NCI-H526 (cell line): ENCODE measurements at places on chromosomes 6 and 20.

DNA sequence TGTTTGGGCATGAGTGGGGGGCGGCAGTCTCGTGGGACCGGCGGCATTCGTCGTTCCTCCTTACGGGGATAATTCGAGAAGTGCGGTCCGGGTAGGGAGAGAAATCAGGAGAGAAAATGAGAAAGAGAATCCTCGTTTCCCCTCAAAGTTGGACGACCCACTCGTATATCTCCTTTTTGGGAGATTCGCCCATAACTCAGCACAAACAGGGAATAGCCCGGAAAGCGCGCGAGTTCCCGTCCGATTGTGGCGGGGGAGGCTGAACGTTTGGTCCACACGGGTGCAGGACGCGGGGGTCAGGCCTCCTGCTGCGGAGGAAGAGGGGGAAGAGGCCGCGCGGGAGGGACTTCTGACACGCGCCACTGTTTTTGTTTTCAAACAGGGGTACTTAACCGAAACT, 42.4 kb downstream of the POPDC3 start:
- peak; percentile 40 for DNase-seq

GRCh38 chr6:88661136-88661535, 302.3 kb downstream of the RNGTT start:
- DNase-seq: no peak

DNA sequence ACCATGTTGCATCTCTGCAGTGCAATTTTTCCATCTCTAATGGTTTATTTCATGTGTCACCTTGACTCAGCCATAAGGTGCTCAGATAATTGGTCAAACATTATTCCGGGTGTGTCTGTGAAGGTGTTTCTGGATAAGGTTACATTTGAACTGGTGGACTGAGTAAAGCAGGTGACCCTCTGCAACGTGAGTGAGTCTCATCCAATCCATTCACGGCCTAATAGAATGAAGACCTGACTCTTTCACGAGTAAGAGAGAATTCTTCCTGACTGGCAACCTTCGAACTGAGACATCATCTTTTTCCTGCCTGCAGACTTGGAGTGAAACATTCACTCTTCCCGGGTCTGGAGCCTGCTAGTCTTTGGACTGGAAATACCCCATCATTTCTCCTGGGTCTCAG, 77.1 kb upstream of the SLC22A23 start:
- no peak for DNase-seq

DNA sequence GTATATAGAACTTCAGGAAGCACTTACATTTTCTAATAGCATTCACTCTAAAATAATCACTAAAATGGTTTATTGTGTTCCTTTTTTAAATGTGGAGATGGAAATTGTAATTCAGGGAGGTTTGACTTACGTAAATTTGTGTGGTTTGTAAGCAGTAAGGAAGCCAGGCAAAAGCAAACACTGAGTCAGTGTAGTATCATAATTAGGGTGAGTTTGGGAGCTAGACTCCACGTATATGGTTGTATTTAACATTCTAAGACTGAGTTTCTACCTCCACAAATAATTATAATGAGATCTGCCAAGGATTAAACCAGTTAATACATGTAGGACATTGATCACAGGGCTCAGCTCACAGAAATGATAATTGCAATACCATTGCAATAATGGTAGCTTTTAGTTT, 425.5 kb downstream of the CBLN4 start:
- DNase-seq: no peak

DNA sequence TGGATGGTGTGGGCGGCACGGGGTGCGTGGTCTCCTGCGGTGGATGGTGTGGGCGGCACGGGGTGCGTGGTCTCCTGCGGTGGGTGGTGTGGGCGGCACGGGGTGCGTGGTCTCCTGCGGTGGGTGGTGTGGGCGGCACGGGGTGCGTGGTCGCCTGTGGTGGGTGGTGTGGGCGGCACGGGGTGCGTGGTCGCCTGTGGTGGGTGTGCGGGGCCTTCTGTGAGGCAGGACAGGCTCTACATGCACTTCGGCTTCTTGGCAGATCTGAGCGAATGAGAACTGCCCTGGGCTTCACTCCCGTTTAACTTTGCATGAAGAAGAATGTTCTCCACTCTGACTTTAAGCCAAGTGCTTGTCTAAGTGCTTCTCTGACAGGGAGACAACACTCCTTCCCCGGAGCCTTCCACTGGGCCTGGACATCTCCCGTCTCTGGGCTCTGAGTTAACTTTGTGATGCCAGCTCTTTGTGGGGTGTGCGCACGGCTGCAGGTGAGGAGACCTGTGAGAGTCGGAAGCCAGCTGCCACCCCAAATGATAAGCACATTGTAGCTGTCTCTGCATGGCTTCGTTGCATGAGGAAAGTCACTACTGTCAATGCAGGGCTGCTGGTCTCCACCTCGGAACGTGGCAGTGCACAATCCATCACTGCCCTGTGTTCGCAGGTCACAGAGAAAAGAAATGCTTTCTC, 244.8 kb downstream of the DLL1 start:
- DNase-seq: no peak

DNA sequence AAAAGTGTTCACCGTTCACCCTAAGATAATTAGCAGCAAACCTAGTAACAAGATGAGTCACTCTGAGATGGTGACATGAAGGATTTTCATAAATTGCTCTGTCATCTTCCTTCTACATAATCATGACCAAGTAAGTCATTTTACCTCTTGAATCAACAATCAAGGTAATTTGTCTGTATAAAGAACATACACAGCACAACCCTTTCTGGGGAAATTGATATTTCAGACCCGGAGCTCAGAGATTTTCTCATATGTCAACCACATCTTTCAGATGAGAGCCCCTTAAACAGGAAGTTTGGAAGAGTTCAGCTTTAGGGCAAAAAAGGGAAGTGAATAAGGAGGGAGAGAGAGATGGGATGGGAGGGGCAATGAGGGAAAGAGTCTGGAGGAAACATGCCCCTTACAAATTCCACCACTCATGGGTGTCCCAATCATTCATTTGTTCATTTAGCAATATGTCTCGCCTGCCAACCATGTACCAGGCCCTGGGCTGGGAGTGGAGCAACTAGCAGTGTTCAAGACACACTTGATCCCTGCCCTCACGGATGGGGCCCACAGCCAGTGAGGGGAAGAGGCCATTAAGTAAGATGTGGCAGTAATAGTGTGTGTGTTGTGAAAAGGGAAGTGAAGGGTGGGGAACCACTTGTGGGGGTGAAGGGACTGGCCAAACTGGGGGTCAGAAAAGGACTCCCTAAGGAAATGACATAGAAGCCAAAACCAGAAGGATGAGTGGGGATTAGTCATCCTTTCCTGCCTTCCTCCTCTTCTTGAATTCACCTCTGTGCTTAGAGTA, 190.9 kb downstream of the MAFB start:
- no peak for DNase-seq

- DNase-seq: no peak
Observed at GRCh38 chr6:46023216-46023915, 7.7 kb upstream of the CLIC5 start.

GRCh38 chr20:63857764-63858392, 3.4 kb upstream of the ABHD16B start:
- no peak for DNase-seq

- DNase-seq: peak; percentile 51
Observed at GRCh38 chr20:20821484-20822260, 109.2 kb upstream of the RALGAPA2 start.

DNA sequence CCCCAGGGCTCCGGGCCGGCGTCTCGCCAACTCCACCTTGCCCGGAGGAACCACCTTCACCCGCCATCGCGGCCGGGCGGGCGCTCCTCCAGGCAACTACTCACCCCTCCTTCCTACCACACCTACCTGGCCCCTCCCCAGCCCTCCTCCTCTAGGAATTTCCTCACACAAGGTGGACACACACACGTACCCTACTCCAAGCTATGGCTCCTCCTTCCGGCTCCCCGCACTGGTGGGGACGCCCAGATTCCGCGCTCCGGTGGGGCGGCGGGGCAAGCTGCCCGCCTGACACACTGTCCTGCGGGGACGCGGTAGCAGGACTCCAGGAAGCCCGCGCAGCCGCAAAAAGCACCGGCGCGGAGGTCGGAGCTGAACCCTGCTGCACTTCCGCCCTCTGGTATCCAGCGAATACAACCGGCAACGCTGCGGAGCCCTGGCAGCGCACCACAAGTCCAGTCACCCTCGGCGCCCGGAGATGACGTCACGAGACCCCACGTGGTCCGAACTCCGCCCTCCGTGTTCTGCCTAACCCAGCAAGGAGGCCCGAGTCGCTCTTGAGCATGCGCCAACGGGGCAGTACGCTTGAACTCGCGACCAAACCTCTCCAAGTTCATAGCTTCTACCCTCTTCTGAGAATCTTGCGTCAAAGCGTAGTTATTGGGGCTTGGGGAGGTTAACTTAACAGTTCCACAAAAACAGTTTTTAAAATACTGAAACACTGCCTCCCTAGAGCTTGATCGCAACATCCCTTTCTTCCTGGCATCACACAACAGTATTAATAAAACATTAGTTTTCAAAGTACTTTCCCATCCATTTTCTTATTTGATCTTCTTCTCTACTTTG, at the start of gene ATG5:
Gene ATG5 (minus strand): TSS at position 425 of the 843 bp plus-strand sequence. CDS start 9,552 bp downstream, outside the sequence.
- DNase-seq: peak; percentile 97

DNA sequence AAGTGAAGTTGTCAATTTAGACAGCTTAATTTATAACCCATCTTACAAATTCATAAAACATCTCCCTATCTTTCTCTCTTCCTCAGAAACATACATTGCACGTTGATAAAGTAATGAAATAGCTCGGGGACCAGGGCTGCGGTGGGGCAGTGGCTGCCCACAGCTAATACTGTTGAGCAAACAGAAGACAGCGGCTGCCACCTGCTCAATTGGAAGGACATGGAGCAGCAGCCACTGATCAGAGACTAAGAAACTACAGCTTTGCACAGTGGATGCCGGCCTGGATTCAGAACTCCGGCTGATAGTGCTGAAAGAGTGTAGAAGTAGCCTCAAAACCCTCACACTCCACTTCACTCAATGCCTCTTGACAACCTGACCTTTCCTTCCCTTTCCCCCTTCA, 157.9 kb upstream of the PDE10A start:
- no peak for DNase-seq

- DNase-seq: no peak
Observed at GRCh38 chr6:168122011-168122410, 43.0 kb upstream of the FRMD1 start.

- DNase-seq: no peak
Observed at GRCh38 chr6:66210964-66211363, 503.9 kb upstream of the EYS start.

DNA sequence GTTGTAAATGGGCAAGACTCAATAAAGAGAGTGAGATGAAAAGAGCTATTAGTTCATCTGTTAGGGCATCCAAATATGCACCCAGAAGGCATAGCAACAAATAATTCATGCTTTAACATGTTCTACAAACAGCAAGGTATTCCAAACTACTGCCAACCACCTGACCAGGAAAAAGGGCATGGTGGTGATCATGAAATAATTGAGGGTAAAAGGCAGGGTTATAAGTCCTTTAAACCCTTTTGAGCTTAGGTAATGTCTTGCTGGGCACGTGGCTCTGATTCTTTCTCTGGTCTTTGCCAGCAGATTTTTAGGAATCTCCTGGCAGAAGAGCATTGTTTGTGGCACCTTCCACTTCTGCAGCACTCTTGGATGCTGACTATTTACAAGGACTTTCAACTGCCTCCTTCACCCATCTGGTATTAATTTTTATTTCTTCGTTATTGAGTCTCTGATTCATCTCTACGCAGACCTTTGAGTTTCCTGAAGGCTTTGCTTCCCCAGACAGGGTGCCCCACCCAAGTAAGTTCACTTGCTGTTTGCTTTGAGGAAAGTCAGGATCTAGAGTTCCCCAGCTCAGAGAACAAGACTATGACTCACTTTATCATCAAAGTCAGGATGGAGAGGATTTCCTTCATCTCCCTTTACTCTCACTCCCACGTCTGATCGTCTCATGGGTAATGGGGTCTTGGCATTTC, 83.4 kb upstream of the NEDD9 start:
- no peak for DNase-seq

GRCh38 chr6:160252073-160252813, 6.4 kb downstream of the SLC22A2 start:
- no peak for DNase-seq

- no peak for DNase-seq
Observed at GRCh38 chr6:137233911-137234863, 15.0 kb upstream of the IFNGR1 start.

GRCh38 chr6:145547594-145548335, 187.6 kb downstream of the EPM2A start:
- DNase-seq: no peak

- DNase-seq: no peak
Observed at GRCh38 chr6:88477413-88477812, 311.3 kb upstream of the CNR1 start.

DNA sequence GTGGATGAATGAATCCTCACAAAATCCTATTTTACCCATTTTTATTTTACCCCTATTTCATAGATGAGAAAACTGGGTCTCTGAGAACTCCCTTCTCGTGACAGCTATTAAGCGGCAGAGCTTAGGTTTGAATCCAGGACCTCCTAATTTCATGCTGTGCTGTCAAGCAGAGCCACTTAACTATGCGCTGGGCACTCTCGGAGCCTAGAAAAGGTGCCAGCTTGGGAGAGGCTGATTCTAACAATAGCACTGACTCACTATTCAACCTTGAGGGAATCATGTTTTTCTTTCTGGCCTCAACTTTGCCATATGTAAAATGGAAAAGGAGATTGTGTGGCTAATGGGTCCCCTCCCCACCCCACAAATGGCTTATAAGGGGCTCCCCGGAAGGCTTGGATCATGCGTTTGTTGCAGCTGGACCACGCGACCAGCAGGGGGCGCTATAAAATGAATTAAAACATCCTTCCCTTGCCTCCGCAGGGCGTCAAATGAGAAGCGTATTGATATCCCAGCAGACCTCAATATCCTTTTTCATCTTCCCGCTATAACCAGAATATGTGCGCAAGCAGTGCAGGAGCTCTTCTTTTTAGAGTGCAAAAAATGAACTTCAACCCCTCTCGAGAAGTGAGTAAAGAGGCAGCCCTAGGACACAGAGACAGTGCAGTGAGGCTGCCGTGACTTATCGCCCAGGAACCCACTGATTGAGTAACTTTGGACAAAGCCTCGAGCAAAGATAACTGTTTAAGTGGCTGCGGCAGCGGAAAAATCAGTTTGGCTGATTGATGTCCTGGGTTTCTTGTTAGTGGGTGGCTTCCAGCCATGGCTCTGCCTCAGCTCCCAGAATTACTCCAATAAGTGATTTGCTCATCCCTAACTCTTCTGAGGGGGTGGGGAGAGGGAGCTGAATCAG, 12.8 kb upstream of the PDYN start:
- DNase-seq: peak; percentile 72

DNA sequence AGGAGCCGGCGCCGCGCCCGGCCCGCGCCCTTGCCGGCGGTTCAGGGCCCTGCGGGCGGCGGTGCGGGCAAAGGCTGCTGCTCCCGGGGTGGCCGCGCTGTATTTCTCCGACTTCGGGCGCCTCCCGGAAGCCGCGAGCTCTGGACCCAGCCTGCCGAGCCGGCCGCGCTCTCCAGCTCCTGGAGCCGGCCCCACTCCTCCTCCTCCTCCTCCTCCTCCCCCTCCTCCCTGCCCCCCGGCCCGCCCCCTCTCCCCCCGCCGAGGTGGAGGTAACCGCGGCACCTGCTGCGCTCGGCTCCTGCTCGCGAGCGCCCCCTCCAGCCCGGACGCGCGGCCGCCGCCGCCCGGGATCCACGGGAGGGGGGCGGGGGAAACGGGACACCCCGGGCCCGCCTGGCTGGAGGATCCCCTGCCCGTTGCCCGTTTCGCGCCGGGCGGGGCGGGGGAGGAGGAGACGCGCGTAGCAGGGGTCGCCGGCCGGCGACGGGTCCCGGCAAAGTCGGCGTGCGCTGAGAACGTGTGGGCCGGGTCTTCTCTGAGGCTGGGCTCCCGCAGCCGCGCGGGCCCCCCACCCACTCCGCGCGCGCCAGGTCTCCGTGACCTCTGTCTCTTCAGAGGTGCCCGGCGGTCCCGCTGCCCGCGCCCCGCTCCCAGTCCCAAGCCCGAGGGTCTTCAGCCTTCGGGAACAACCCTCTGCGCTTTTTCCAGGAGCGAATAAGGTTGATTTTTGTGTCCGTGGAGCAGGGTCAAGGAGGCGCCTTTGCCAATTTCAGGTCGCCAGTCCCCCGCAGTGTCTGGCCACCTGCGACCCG, at the start of gene SLC22A23:
Gene SLC22A23 (minus strand): TSS at position 153 of the 812 bp plus-strand sequence. CDS start 491 bp downstream, outside the sequence.
- DNase-seq: peak; percentile 92
